CD4-positive, CD25-positive, alpha-beta regulatory T cell (primary cell): ENCODE measurements at places on chromosomes 3 and 15. TPM values are rescaled to one million over a fixed set of nuclear protein-coding genes. Genes with fewer than 3 reads are reported as not detected.

DNA sequence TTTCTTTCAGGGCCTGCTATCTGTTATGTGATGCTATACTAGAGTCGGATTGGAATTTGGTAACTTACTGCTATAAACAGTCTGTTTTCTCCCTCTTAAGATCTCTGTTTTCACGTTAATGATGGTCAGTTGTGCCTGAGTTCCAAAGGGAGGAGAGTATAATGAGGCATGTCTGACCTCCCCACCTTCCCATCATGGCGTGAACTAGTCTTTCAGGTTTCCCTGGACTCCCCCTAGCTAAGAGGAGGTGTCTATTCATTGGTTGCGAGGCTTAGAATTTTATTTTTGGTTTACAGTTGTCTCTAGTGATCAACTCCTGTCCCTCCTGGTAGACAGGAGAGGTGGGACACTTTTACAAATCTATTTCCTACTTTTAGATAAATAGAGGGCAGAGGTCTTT lies 27.8 kb upstream of the PXYLP1 start:
- DNase-seq = no peak
- H3K36me3 ChIP-seq = no peaks in the 10 kb centered on the region
- no peak overlapping the region for H3K4me3 ChIP-seq
- no peak overlapping the region for H3K27ac ChIP-seq
- no peaks in the 10 kb centered on the region for H3K4me1 ChIP-seq
- peaks cover 2% of the 10 kb centered on the region for H3K27me3 ChIP-seq

GRCh38 chr3:99645277-99646106 lies 7.1 kb downstream of the COL8A1 start:
- no peak overlapping the region for H3K27ac ChIP-seq
- H3K4me3 ChIP-seq = no peak overlapping the region
- H3K36me3 ChIP-seq = no peaks in the 10 kb centered on the region
- peaks cover 2% of the 10 kb centered on the region for H3K27me3 ChIP-seq

GRCh38 chr15:49168016-49168415 lies 2.0 kb upstream of the GALK2 start:
- H3K27me3 ChIP-seq = no peaks in the 10 kb centered on the region
- no peak overlapping the region for H3K27ac ChIP-seq
- no peaks in the 10 kb centered on the region for H3K36me3 ChIP-seq
- H3K4me3 ChIP-seq = no peak overlapping the region
- H3K4me1 ChIP-seq = peaks cover 25% of the 10 kb centered on the region
- no peak for DNase-seq

DNA sequence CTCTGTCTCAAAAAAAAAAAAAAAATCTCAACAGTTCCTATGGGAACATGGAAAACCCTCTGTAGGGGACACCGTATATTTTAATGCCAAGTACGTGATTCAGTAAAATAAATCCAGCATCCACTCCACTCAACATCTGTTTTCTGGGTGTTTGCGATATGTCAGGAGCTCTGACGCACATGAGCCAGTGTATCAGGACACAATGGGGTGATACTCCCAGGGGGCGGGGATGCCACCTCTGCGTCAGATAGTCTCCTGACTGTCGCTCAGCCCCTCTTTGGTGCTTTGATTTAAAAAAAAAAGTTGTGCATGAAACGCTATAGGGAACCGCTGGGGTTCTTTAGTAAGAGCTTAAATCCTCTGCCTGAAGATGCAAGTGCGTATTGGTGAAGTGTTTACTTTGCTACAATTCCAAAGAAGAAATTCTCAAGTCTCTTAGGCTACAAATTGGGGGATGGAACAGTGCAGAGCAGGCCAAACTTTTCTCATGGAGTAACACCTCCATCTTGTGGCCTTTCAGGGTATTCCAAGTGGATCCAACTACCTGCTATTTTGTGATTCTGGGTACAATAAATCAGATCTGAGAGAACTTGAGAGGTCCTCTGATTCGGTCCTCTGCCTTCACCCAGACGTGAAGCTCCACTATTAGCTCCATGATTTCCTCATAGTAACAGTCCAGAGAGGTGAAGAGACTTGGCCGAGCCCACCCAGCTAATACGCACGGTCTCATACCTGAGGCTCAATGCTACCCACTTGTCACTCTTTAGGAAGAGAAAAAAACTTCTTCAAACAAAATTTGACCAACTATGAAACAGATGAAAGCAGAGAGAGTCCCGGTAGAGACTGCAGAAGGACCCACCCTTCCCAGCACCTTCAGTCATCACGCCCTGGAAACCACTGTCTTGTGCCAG lies 9.3 kb upstream of the NR2E3 start:
- no peak overlapping the region for H3K4me3 ChIP-seq
- DNase-seq = peak; percentile 3
- no peaks in the 10 kb centered on the region for H3K27me3 ChIP-seq
- no peaks in the 10 kb centered on the region for H3K4me1 ChIP-seq

DNA sequence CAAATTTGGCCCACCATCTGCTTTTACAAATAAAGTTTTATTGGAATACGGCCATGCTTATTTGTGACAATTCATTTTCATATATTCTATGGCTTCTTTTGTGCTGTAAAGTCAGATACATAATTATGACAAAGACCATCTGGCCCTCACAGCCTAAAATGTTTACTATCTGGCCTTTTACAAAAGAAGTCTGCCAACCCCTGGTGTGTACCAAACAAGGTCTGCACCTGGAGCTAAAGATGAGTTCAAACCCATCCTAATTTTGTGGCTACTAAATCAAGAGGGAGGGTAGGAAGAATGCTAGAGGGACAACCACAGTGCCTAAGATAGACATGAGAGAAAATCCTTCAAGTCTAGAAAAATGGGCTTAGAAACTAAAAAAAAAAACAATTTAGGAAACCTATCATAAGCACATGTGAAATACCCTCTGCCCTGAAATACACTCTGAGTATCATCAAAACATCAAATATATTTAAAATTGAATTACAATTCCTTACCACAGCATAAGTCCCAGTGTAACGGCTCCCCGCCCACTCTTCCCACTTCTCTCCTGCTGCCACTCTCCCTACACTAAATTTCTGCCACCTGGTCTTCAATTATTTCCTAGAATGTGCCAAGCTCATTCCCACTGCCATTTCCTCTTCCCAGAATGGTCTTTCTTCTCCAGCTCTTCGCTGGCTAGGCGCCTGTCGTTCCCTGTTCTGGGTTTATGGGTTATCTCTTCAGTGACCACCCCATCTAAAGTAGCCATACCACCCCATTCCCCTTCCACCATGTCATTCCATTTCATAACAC lies 950.7 kb upstream of the CFAP20DC start:
- H3K36me3 ChIP-seq = no peaks in the 10 kb centered on the region
- no peak for DNase-seq
- no peaks in the 10 kb centered on the region for H3K27me3 ChIP-seq
- no peak overlapping the region for H3K4me3 ChIP-seq
- peaks cover 8% of the 10 kb centered on the region for H3K4me1 ChIP-seq

- DNase-seq = no peak
- no peaks in the 10 kb centered on the region for H3K36me3 ChIP-seq
- H3K4me1 ChIP-seq = no peaks in the 10 kb centered on the region
- H3K4me3 ChIP-seq = no peak overlapping the region
Observed at GRCh38 chr15:48361685-48362084, 30.5 kb downstream of the DUT start.

RGMA gene
- 0.49 TPM for total RNA-seq

GRCh38 chr3:41106691-41107090 lies 92.6 kb upstream of the CTNNB1 start:
- peaks cover 3% of the 10 kb centered on the region for H3K27me3 ChIP-seq
- no peaks in the 10 kb centered on the region for H3K4me1 ChIP-seq
- H3K36me3 ChIP-seq = no peaks in the 10 kb centered on the region
- H3K4me3 ChIP-seq = no peak overlapping the region

FGD5 gene
- 0.79 TPM for total RNA-seq

AMT gene
- 13.3 TPM for total RNA-seq

DNA sequence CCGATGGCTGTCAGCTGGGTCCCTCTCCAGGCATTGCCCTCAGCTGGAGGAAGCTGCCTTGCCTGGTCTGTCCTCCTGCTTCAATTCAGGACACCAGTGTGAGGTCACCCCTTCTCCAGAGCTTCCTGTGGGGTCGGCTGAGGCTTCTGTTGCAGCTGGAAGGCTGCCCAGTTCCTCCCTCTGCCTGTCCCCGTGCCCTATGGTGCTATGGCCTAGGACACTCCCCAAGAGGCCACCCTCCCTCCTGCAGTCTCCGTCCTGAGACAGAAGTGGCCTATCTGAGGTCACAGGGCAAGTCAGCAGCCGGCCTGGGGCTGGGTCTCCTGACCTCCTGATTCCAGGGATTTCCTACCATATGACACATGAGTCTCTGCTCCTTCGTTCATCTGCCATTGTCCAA lies 57.9 kb downstream of the RASGRF1 start:
- no peak for DNase-seq
- no peaks in the 10 kb centered on the region for H3K4me1 ChIP-seq
- H3K4me3 ChIP-seq = no peak overlapping the region
- no peaks in the 10 kb centered on the region for H3K36me3 ChIP-seq

ARGFX gene
- total RNA-seq = not detected

DNA sequence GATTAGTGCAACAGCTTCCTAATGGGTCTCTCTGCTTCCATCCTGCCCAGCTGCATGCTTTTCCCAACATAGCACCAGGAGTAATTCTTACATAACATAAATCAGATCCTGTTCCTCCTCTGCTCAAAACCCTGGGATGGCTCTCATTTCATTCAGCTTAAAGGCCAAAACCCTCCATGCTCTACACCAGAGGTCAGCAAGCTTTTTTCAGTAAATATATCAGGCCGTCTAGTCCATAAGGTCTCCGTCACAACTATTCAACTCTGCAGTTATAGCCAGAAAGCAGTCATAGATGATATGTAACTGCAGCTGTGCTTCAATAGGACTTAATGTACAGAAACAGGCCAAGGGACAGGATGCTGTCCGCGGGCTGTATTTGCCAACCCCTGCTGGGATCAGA lies 202.8 kb upstream of the UBE2E2 start:
- no peak for DNase-seq
- H3K27me3 ChIP-seq = no peaks in the 10 kb centered on the region
- H3K4me1 ChIP-seq = no peaks in the 10 kb centered on the region
- no peak overlapping the region for H3K4me3 ChIP-seq

PLOD2 gene
- 0.52 TPM for total RNA-seq

DNA sequence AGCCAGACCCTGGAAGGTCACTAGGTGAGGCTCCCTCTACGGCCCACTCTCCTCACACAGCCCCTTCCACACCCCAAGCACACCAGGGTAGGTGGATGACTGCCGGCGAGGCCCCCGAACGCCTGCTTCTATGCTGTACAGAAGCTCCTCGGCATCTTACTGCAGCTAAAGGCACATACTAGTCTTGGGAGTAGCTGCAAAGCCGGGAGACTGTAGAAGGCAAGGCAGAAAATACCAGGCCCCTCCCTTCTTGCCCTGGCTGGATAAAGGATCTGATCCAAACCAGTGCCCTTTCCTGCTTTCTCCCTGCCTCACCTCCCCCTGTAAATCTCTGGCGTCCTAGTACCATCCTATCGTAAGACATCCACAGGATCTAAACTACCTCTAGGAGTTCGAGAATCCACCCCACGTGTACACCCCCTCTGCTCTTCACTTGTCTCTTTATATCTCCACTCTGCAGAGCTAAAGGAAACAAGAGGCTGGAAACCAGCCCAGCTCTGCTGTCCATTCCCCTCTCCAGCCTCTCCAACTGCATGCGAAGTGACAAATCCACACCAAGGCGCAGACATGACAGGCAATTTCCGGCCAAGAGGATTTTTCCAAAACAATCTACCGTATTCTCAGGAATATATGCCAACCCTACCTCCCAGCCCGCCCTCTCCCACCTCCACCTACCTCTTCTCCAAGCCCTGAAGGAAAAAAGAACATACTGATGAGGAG lies 11.8 kb downstream of the TNK2 start:
- H3K36me3 ChIP-seq = no peaks in the 10 kb centered on the region
- H3K4me1 ChIP-seq = peaks cover 60% of the 10 kb centered on the region
- no peaks in the 10 kb centered on the region for H3K27me3 ChIP-seq
- peak overlapping the region; percentile 86 for H3K27ac ChIP-seq
- peak overlapping the region; percentile 44 for H3K4me3 ChIP-seq
